H9 (cell line): ENCODE measurements at places on chromosomes 6 and 20.
A peak's percentile ranks its signal among the peaks of the same experiment; 100 is the strongest.

GRCh38 chr6:42344756-42345155 lies 107.0 kb downstream of the TRERF1 start:
- no peak for DNase-seq

- DNase-seq: no peak
Measured at GRCh38 chr6:135992739-135993138, 141.2 kb downstream of the PDE7B start.

GRCh38 chr6:73058736-73059135 lies 166.6 kb downstream of the KHDC1L start:
- no peak for DNase-seq

DNA sequence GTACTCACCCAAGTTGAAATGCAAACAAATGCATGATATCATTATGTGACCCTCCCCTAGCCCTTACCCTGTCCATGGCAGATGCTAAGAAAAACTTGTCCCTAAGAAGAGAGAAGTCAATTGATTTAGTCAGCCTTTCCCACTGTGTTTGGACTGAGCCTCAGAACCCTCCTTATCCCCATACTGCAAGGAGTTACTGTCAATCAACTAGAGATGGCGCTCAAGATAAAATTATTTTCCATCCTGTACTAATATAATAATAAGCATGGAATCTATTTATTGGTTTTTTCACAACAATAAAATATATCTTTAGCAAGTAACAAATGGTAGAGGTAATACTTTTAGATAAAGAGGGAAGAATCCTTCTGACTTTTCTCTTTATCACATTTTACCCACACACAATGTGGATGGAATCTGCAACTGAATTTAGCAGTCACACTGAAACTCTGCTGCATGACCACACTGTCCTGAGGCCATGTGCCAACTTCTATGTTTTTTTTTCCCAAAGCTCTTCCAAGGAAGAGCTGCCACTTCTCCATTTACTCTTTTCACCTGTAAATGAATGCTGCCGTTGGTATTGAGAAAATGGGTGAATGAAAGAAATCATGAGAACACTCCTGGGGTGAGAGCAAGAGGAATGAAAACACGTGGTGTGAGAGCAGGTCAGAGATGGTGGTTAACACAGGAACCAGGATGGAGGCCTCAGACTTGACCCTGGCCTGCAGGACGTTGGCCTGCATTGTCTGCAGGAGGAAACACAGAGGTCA lies 10.5 kb downstream of the NT5E start:
- DNase-seq: no peak

DNA sequence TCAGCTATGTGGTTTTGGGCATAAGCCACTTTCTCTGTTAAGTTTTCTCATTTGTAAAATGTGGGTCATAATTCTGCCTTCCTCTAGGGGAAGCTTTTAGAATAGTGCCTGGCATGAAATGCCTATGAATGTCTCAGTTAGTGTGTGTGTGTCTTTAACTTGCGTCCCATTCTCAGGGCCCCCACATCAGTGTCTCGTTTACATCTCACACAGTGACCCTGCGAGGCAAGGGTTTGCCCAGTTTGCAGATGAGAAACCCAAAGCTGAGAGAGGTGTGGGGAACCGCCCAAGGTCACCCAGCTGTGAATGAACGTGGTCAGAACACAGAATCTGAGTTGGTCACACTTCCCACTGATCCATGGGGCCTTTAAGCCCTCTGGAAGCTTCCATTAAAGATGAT lies 14.1 kb downstream of the DYNLRB1 start:
- DNase-seq: no peak

DNA sequence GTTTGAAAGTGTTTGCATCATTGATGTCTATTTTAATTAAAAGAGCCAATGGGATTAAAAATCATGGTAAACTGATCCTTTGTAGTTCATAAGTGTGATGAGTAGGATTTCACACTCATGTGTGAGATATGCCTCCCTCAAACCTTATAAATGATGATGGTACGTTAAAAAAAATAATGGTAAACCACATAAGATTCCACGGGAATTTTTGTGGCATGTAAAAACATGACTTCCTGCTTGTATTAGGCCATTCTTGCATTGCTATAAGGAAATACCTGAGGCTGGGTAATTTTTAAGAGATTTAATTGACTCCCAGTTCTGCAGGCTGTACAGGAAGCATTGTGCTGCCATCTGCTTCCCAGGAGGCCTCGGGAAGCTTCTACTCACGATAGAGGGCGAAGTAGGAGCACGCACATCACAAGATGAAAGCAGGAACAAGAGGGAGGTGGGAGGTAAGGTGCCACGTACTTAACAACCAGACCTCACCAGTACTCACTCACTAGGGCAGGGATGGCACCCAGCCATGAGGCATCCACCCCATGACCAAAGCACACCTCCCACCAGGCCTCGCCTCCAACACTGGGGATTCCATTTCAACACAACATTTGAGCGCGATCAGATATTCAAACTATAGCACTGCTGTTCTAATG lies 187.6 kb upstream of the QKI start:
- DNase-seq: no peak

GRCh38 chr20:38159957-38160756 lies 4.9 kb downstream of the TGM2 start:
- no peak for DNase-seq

GRCh38 chr6:101783287-101783686 lies 389.8 kb downstream of the GRIK2 start:
- DNase-seq: no peak

GRCh38 chr6:35091346-35092083 lies 49.6 kb downstream of the TCP11 start:
- no peak for DNase-seq

GRCh38 chr6:167925026-167925425 lies 72.4 kb upstream of the KIF25 start:
- no peak for DNase-seq

- no peak for DNase-seq
Measured at GRCh38 chr20:34561661-34562060, 3.1 kb downstream of the MAP1LC3A start.

GRCh38 chr6:34970957-34971356 lies 81.9 kb downstream of the ANKS1A start:
- no peak for DNase-seq

GRCh38 chr20:50729901-50730764 lies 1.2 kb upstream of the PARD6B start:
- peak; percentile 32 for DNase-seq

DNA sequence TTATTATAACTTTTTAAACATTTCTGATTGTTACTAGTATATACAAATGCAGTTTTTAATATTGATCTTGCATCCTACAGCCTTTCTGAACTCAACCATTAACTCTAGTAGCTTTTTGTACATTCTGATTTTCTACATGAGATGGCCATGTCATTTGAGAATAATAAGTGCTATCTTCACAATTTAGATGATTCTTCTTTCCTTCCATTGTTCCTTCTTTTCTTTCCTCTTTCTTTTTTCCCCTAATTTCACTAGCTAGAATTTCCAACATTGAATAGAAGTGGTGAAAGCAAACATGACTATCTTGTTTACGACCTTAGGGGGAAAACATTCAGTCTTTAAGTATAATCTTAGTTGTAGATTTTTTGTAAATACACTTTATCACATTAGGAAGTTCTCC lies 128.2 kb upstream of the PRSS16 start:
- no peak for DNase-seq
